ENCODE measurements at places on chromosomes 1 and 21.

DNA sequence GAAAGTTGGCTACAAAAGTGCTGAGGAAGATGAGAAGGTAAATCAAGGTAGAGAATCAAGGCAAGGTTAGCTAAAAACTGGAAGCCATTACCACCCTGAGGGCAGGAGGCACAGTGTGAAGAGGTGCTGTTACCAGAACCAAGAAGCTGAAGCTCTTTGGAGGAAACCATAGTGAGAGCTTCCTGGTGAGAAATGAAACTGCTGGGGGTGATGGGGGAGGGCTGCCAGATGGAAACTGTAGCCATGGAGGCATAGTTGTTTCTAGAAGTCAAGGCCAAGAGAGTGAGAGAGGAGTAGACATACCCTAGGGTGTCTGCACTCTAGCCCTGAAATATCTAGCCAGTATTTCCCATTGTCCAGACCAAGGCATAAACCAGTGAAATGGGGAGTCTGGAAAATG lies 28.7 kb downstream of the IFI44 start:
- no peak for DNase-seq

GRCh38 chr1:232773752-232774151 lies 31.5 kb upstream of the MAP10 start:
- DNase-seq = no peak

DNA sequence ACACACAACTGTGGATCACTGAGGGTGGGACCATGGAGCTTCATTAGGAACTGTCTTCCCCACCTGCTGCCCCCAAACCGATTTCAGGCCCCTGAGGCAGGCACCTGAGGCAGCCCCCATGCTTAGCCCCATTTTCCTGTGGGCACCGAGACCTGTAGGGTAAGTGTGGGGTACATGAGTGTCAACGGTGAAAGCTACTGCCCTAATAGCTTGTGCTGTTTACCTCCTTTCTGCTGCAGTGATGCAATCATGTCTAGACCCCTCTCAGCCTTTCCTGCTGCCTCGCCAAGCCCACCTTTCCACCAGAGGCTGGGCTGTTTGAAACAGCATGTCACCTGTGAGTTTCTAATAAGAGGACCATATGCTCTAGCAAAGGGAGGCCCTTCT lies 53.0 kb downstream of the NFASC start:
- no peak for DNase-seq

- DNase-seq = peak; percentile 77
Observed at GRCh38 chr1:115314765-115315164, 23.3 kb downstream of the NGF start.

DNA sequence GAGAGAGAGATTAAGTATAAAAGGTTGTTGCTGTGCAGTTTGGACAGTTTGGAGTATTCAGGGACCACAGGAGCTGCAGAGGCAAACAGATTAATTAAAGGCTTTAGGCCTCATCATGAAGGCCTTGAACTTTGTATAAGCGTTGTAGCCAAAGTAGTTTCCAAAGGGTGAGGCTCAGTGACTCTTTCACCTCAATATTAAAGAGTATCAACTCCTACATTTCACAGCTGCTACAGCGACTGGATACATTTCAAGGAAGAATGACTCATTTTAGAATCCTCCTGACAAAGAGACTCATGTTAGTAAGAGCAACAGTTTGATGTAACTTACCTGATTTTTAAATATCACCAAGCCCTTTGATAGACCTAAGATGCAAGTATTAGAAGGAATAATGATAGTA lies 355.5 kb downstream of the HLX start:
- DNase-seq = no peak

DNA sequence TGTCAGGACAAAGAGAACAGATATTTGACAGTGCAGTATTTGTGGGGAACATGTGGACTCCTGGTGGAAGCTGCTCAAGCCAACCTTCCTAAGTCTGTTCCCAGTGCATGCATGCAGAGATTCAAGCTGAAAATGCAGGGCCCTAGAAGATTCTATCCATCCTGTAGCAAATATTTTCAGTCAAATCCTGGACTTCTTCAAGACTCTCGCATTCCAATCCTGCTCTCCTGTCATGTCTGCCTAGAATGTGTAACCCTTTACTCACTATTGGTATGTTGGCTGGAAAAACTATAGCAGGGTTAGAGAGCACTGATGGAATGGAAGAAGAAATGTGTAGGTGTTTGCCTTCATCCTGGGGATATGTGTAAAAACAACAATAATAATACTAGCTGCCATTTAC lies 385.6 kb upstream of the PKN2 start:
- no peak for DNase-seq

- no peak for DNase-seq
Observed at GRCh38 chr21:46227811-46228344, 696 bp downstream of the LSS start.

DNA sequence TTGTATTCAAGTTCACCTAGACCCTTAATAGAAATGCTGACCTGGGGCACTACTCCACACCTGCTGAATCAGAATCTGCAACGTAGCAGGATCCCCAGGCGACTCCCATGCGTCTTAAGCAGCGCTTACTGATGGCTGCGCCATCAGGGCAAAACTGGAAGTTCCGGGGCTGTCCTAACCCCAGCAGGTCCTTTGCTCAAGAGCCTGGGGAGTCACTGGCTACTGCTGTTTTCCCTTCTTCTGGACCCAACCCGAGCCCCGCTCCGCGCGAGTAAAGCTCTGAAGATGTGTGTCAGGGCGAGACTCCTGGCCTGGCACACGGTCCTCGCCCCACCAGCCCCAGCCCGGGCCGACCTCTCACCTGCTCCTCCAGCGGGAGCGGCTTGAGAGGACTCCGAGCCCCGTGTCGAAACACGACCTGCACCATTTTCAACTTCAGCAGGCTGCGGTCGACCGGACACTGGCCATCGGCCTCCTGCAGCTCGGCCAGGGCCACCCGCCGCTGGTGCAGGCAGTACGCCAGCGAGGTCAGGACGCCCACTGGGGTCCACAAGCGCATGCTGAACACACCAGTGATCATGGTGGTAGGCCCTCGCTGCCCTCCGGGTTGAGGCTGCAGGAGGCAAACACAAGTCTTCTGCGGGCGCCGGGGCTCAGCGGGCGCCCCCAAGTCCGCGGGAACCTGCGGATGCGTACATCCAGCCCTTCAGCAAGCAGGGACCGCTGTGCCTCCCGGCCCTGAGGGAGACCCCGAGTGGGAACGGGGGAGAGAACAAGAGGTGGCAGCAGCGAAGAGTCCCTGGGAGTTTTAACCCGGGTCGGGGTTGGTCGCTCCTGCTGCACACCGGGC lies 630 bp downstream of the ACP6 start:
- DNase-seq = no peak

DNA sequence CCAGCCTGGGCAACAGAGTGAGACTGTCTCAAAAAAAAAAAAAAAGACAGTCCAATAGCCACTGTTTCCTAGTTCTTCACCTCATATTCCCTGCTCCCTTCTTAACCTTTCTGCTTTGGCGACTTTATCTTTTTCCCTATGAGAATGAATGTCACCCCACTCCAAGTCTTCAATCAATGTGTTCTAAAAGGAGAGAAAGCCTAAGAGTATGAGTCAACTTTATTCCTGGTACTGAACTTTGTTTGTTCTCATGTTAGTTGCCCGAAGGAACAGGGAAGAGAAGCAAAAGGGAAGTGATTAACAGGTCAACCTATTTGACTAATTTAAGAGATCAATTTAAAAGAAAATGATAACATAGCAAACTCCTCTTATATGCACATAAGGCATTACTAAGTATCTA lies 39.9 kb upstream of the SLC16A1 start:
- DNase-seq = no peak

DNA sequence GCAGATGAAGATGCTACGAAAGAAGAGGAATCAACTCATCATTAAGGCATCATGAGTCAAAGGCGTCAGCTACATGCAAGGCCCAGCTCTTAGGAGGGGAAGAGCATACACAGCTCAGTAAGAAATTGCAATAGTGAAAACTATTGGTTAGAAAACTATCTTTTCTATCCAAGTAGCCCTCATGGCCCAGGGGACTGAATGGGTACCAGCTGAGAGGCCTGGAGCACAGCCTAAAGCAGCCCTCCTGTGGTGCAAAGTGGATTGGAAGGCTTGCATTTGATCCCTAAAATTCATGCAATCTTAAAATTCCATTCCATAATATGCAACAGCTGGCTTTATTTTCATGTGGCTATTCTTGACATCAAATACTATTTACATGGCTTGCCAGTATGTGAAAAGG lies 251.8 kb upstream of the USP24 start:
- no peak for DNase-seq

GRCh38 chr1:209662879-209663327 lies 10.7 kb upstream of the LAMB3 start:
- no peak for DNase-seq

- DNase-seq = no peak
Observed at GRCh38 chr1:85058786-85059185, 10.5 kb upstream of the MCOLN3 start.

- no peak for DNase-seq
Observed at GRCh38 chr1:171372418-171373084, 58.6 kb downstream of the FMO4 start.

DNA sequence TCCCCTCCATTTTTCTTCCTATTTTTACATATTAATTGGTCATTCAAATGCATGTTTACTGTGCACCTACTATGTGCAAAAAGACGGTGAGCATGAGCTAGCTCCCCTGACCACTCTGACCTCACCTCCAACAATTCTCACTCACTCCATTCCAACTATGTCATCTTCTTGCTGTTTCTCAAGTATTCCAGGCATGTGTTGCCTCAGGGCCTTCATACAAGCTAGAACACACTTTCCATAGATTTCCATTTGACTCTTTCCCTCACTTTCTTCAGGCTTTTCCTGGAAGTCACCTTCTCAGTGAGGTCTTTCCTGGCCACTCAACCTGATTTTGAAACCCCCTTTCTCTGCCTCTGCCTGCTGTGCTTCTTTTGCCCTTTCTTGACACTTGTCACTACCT lies 32.6 kb downstream of the CHIA start:
- DNase-seq = no peak

- DNase-seq = no peak
Observed at GRCh38 chr1:57620605-57621004, 196.7 kb upstream of the DAB1 start.

DNA sequence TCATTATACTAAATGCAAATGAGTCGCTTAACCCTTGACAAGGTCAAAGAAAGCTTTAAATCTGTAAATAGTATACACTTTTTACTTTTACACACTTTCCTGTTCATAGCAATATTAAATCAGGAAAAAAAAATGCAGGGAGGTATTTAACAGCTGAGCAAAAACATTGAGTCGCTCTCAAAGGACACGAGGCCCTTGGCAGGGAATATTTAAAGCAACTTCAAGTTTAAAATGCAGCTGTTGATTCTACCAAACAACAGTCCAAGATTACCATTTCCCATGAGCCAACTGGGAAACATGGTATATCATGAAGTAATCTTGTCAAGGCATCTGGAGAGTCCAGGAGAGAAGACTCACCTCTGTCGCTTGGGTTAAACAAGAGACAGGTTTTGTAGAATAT lies 62.7 kb downstream of the CAPN2 start:
- DNase-seq = no peak

DNA sequence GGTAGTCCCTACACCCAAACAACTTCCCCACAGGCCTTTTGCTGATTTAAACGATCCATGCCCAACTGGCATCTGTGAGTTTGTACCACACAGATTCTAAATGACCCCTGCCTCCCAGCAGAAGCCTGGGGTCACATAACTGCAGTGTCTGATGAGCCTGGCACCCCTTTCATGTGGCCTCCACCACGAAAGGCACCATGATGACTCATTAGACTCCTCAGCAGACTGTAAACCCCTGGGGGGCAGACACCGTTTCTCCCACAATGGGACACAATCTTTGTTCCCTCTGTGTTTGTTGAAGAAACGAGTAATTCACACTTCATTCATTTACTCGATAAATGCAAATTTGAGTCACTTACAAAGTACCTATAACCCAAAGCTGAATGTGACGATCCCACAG lies 81.6 kb downstream of the CCDC185 start:
- no peak for DNase-seq

GRCh38 chr1:88061492-88062177 lies 622.4 kb upstream of the PKN2 start:
- peak; percentile 65 for DNase-seq

DNA sequence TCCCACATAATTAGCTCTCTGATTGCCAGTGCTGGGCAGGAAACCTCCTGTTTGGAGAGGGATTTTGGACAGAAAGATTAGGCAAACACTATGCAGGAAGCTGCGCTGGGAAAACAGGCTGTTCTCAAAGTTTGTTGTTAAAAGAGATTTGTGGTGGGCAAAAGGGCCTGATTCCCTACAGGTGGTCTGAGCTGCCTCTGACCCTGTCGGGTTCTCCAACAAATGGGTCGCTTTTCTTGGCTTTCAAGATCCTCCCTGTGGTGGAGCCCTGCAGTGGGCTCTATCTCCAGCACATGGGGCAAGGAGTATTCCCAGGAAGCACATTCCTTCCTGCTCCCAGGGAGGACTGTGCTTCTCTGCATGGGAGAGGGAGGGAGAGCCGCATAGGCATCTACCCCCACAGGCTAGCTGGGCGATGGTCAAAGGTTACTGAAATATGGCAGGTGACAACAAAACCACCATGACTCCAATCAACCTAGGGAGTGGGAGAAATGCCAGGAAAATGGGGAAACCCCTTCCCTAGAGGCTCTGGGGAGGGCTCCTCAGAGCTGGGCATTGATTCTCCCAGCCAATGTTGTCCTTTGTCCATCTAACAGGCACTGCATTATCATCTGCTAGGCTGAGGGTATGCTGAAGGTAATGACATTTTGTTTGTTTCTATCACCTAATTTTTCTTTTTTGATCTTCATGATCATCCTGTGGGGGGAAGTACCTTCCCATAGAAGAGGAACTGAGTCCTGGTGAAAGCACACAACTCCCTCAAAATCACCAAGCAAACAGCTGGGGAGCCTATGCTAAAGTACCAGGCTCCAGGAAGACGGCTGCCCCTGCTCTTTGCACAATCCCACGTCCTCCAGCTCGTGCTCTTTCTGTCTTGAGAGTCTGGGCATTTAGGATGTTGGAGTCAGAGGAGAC lies 85.3 kb downstream of the PLXNA2 start:
- DNase-seq = no peak
